ENCODE measurements at places on chromosomes 4 and X. TPM values are rescaled to one million over a fixed set of nuclear protein-coding genes. Genes with fewer than 3 reads are reported as not detected.

Gene PAGE2
- not detected for polyA plus RNA-seq

Gene DDX53
- not detected for polyA plus RNA-seq

Gene KCNIP4
- 1,187 TPM for polyA plus RNA-seq

Gene TAF7L
- polyA plus RNA-seq, result 0.18 TPM

Measured in Purkinje cell (primary cell).